Fibroblast of mammary gland (primary cell): ENCODE measurements at places on chromosomes 1 and 21.

- DNase-seq, result no peak
These were observed 1.3 kb upstream of the CD5L start for GRCh38 chr1:157842939-157843338.

DNA sequence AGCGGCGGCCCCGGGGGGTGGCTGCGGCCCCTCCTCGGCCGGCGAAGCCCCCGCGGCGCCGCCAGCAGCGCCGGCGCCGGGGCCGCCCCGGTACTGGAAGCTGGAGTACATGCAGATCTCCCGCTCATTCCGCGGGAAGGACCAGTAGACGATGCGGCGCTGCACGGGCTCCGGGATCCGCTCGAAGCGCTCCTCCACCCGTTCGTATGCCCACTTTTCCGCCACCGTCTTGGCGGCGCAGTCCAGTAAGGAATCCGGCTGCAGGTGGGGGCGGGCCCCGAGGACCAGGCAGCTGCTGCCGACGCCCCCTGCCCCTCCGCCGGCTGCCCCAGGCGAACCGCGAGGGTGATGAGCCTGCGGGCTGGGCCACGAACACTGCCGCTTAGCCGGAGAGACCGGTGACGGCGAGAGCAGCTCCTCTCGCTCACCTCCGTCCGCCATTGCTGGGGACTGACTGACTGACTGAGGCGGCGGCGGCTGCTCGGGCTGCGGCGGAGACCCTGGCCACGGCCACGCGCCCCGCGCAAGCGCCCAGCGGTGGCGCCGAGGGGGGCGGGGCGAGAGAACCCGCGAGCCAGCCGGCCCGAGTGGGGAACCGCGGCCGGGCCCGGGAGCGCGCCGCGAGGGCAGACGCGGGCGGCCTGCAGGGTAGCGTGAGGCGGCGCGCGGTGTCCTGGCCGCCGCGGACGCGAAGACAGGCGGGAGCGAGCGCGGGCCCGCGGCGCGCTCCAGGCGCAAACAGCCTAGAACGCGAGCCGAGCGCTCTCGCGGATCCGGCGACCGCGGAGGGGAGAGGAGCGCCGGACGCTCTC is at the start of gene ZSWIM5:
Gene ZSWIM5 (minus strand): TSS at position 696 of the 812 bp plus-strand sequence. CDS start 255 bp downstream, at position 441.
- peak; percentile 36 for DNase-seq

- DNase-seq, result no peak
These were observed 52.1 kb upstream of the ADARB1 start for GRCh38 chr21:45022348-45022675.

DNA sequence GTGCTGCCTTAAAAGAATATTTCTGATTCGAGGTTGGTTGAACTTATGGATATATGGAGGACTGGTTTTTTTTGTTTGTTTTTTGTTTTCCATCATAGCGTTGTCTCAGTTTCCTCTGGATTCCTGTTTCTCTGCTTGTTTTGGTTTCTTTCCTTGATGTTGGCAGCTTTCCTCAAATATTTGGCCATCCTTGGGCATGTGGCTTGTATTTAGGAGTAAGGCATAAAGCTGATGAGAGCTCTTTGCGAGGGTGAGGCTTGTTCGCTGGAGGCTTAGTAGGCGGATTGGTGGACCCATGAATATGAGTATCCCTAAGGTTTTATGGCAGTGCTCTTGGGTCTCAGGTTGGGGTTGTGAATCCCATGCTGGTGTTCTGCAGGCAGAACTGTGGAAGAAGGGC is 22.9 kb downstream of the DYRK1A start:
- DNase-seq, result no peak

DNA sequence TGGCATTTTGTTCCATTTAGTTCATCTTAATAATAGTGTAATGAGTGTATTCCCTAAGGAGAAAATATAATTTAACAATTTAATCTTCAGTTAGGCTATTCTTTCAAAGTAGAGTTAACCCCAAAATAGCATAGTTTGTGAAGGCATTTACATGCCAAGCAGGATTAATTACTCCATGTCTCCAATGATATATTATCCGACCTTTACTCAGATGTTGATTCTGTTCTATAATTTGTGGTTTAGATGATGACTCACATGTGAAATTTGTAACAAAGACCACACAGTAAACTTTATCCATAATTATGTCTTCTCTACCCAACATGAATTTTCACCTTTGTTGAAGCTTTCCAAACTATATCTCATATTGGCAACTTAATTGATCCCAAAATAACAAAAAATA is 2065.2 kb downstream of the MRPL39 start:
- no peak for DNase-seq

- DNase-seq, result no peak
These were observed 101.6 kb downstream of the SELENOF start for GRCh38 chr1:86812286-86812685.

DNA sequence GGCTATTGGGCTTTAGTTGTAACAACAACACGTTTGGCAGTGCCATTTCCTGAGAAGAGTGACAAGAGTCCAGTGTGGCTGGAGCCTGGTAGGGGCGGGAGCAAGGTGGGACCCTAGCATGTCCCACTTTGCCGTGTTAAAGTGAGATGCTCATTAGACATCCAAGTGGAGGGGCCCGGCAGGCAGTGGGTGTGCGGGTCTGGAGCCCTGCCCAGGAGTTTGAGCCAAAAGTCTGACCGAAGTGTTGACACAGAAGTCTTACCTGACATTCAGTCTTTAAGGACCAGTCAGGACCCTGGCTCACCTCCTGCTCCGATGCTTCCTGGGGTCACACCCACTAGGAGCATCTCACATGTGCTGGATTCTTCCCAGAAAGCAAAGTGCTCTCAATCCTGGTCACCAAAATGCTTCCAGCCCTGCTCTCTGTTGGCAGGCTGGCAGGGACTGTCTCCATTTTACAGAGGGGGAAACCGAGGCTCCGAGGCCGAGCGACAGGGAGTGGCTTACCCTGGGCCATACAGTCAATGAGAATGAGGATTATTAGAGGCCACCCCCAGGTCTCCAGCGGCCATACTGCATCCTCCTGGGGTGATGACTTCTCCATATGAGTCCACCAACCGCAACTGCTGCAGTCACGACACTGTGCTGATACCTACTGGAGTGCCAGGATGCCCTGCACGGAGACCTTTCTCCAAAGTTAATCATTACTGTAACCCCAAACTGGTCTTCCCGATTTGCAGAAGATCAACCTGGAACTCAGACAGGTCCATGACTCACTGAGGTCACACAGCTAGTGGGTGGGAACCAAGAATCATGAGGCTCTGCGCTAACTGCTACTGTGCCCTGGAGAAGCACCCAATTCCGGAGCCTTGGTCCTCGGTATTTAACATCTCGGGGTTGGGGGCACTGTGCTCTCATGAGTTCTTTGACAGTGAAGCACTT is 112.7 kb downstream of the PRDM2 start:
- peak; percentile 34 for DNase-seq

DNA sequence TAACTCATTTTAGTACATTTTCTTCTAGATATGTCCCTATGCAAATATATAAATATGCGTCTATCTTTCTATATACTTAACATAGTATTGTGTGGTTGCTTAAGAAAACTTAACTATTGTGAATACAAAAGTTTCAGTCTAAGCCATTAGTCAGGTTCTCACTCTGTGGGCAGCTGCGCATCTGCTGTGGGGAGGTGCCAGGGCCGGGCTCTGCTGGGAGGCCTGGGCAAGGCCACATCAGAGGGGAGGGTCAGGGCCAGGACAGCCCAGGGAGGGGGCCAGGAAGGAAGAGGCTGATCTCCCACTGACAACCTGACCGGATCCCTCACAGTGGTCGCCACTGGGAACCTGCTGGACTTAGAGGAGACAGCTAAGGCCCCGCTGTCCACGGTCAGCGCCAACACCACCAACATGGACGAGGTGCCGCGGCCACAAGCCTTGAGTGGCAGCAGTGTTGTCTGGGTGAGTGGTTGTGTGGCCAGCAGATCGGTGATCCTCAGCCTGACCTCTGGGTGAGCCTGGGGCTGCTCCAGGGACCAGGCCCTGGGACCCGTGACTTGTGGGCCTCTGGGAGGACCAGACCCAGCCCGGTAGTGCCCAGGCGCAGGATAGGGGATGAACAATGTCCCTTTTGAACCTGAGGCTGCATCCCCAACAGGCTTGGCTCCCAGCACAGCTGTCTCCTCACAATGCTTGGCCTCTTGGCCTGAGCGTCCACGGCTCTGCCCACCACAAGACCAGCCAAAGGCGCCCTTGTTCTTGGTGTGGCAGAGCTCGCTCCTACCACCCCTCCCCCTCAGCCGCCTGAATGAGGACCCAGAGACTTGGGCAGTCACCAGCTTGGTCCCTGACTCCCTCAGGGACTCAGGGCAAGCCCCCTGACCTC is 20.2 kb downstream of the LDLRAP1 start:
- DNase-seq, result no peak

DNA sequence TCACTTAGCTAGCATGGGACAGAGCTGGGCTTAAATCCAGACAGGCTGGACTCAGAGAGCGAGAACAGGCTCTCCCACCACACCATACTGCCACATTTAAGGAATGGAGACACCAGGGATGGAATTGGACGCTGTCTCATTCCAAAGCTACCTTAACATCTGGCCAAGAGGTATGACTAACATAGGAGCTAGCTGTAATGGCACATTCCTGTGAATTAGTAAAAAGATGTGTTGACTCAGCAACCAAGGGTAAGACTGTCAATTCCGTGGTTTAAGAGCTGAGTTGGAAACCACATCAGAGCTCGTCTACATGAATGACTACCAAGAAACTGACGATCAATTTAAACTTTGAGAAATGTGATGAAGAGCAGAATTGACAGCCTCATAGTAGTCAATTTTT is 8.3 kb upstream of the TNFRSF9 start:
- peak; percentile 91 for DNase-seq

GRCh38 chr1:60978421-60979357 is 103.7 kb upstream of the NFIA start:
- peak; percentile 62 for DNase-seq

- no peak for DNase-seq
These were observed 155.4 kb downstream of the SLC45A1 start for GRCh38 chr1:8473121-8473875.

DNA sequence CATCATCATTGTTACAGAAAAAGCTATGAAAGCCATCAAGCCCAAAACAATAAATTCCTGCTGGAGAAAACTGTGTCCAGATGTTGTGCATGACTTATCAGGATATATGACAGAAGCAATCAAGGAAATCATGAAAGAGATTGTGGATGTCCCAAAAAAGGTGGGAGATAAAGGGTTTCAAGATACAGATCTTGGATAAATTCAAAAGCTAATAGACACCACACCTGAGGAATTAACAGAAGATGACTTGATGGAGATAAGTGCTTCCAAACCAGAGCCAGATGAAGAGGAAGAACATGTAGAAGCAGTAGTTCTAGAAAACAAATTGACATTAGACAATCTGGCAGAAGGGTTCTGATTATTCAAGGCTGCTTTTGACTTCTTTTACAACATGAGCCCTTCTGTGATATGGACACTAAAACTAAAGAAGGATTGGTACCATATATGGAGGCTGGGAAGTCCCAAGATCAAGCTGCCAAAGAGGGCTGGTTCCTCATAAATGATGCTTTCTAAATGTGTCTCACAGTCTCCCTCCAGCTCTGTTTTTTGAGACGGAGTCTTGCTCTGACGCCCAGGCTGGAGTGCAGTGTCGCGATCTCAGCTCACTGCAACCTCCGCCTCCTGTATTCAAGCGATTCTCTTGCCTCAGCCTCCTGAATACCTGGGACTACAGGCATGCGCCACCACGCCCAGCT is 32.1 kb upstream of the LRIG2 start:
- no peak for DNase-seq
